ENCODE measurements at places on chromosomes 16 and 17.

GRCh38 chr17:67575325-67575724 is 142.4 kb upstream of the NOL11 start:
- DNase-seq: no peak

GRCh38 chr16:68238029-68238345 is 2.1 kb upstream of the ESRP2 start:
- DNase-seq: no peak

GRCh38 chr17:17603178-17603894 is 11.8 kb upstream of the PEMT start:
- no peak for DNase-seq

DNA sequence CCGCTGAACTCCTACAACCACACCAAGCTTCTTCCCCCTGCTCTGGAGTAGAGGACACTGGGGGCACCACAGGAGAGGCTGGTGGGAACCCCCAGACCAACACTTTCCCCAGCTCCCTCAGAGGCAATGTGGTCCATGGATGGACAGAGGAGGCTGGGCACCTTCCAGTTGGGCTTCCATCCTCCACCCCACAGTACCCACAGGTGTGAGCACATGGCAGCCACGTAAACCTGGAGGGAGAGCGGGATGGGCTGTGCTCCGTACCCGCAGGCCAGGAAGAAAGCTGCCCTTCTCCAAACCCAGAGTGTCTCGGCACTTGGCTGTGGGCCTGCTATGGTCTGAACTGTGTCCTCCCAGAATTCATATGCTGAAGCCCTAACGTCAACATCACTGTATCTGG is 1.7 kb downstream of the SGSH start:
- DNase-seq: no peak

DNA sequence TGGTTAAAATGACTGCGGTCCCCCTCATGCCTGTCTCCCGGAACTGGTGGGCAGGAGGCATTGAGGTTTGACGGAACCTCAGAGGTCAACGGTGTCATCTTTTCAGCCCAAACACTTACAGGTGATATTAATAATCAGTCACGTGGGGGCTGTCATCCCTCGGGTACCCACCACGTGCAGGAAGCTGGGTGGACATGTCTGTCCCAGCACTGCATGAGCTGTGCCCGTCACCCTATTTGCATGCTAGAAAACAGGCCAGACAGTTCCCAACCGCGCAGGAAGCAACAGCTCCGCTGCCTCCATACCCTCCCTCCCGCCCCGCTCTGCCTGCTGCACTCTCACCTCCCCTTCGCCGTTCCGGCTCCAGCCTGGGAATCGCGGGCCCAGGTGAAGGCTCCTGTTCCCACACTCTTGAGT is 1.4 kb downstream of the SYNGR3 start:
- DNase-seq: no peak

DNA sequence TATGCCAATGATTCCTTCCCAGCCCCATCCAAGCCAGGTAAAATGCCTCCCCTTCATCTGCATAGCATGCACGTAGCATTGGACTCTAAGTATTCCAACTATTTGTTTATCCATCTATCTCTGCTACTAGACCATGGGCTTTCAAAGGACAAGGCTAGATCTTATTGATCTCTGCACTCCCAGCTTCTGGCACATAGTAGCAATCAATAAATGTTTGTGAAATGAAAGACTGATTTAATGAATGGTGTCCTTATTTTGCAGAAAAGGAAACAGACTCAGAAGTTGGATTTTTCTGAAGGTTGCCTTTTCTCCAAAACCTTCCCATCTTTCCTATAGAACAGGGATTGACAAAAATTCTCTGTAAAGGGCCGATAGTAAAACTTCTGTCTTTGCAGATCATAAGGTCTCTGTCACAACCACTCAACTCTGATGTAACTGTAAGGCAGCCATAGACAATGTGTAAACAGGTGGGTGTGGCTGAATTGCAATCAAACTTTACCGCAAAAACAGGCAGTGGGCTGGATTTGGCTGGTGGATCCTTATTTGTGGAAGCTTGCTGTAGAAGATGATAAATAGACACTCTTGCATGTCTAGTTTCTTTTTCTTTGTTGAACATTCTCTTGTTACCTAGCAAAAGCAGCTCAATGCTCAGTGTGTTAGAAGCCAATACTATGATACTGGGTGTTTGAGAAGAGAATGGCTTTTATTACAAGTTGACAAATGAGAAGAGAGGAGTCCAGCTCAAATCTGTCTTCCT is 7.6 kb upstream of the CMTR2 start:
- DNase-seq: no peak

GRCh38 chr17:57999496-58000017 is 7.5 kb downstream of the SRSF1 start:
- peak; percentile 87 for DNase-seq

- DNase-seq: no peak
These were observed 12.1 kb upstream of the NLK start for GRCh38 chr17:28030386-28030785.
